ENCODE measurements at places on chromosomes 2 and 18. TPM values are rescaled to one million over a fixed set of nuclear protein-coding genes. Genes with fewer than 3 reads are reported as not detected.

FLACC1 gene
- total RNA-seq, result 2.3 TPM

SOWAHC gene
- 43.6 TPM for total RNA-seq

CRYGC gene
- not detected for total RNA-seq

HK2 gene
- total RNA-seq, result 24.2 TPM

IMP4 gene
- total RNA-seq, result 109 TPM

LYPD1 gene
- 0.11 TPM for total RNA-seq

GRCh38 chr2:199339891-199340605 lies 117.7 kb downstream of the SATB2 start:
- peak; percentile 62 for DNase-seq

GRCh38 chr2:38156436-38156835 lies 80.5 kb upstream of the CYP1B1 start:
- DNase-seq, result no peak

GRCh38 chr2:39281391-39281790 lies 37.6 kb upstream of the CDKL4 start:
- no peak for DNase-seq

- DNase-seq, result peak; percentile 69
These were observed 138.9 kb downstream of the MREG start for GRCh38 chr2:215874418-215874817.

GRCh38 chr2:197011021-197011417 lies 84.5 kb upstream of the PGAP1 start:
- no peak for DNase-seq

- no peak for DNase-seq
These were observed 70.0 kb upstream of the ATIC start for GRCh38 chr2:215241791-215242305.

GRCh38 chr18:2983296-2983695 lies 29.6 kb downstream of the LPIN2 start:
- peak; percentile 34 for DNase-seq

DNA sequence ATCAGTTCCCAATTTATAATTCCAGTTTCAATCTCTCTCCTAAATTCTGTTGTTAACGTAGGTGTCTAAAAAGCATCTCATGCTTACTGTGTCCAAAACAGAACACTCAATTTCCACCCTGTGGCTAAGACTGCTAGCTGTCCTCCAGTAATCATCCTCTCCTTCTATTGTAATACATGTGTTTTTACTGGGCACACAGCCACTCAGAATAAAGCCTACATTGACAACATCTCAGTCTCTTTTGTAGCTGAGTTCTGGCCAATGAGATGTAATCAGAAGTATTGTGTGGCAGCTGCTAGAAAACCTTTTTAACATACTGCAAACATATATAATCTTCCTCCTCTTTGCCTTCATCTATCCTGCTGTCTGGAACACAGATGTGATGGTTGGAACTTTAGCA lies 29.4 kb upstream of the TSPYL6 start:
- DNase-seq, result no peak

DNA sequence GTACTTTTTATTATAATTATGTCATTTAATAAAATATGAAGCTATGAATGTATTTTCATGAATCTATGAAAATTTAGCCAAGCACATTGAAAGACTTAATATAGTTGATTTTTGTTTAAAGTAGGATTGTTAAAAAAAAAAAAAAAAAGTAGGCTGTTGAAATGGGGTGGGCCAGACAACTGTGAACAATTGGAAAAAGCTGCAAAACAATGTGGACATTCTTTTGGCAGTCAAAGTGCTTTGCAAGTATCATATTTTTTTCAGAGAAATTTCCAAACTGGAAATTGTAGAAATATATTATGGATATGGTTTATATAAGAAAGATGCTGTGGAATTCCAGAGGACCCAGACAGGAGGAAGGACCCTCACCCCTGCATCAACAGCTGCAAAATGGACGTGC lies 82.1 kb downstream of the ETAA1 start:
- no peak for DNase-seq

GRCh38 chr2:205680067-205680466 lies 2.2 kb upstream of the NRP2 start:
- peak; percentile 87 for DNase-seq

DNA sequence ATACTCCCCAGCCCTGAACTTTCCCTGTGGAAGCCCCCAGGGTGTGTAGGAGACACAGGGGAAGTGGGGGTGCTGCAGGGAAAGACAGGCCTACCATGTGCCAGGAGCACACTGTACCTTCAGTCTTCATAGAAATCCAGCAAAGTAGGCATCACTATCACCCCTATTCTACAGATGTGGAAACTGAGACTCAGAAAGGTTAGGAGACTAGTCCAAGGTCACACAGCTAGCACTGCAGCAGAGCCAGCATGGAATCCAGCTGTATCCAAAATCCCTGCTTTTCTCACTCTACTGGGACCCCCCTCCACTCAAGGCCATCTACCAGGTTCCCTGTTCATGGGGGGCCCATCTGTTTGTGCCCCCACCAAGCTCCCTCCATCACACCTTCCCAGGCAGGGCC lies 6.8 kb downstream of the DNPEP start:
- DNase-seq, result no peak

DNA sequence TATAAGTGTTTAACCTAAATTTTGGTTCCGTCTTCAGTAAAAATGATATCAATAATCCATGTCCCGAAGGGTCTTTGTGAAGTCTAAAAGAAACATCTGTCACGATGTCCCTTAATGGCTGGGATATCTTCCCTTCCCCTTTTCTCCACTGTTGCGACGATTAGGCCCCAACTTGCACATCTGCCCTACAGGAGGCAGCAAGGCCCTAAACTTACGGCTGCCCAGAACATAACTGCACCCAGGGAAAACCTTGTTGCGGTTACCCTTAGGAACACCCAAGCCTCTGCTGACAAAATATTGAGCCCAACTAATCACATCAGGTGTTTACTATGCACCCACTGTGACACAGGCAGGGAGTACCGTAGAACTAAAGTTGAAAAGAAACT lies 1.3 kb upstream of the SMAD2 start:
- DNase-seq, result peak; percentile 20

DNA sequence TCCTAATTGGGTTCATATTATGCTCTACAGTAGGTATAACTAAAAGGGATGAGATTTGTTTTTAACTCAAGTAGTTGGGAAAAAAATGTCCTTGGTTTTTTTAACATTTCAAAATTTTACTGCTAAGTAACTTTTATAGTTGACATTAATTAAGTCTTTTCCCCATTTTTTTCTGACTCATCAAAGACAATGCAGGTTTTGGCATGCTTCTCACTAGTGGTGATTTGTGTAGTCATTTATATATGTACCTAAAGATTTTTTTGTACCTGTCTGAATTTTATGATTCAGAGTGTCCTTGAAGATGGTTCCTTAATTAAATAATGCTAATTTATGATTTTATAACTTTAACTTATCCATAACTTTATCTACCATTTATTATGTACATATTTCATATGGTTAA lies 882.3 kb upstream of the TMEFF2 start:
- no peak for DNase-seq

- no peak for DNase-seq
These were observed 1092.3 kb downstream of the BCL11A start for GRCh38 chr2:59461127-59461526.

GRCh38 chr2:25897506-25897905 lies 19.2 kb upstream of the ASXL2 start:
- DNase-seq, result no peak

GRCh38 chr18:45112682-45113081 lies 432.0 kb downstream of the SETBP1 start:
- DNase-seq, result no peak

GRCh38 chr2:15050483-15050882 lies 418.0 kb downstream of the LRATD1 start:
- DNase-seq, result peak; percentile 18

GRCh38 chr2:72271276-72271614 lies 123.6 kb upstream of the CYP26B1 start:
- no peak for DNase-seq

- no peak for DNase-seq
These were observed 11.0 kb downstream of the CFAP65 start for GRCh38 chr2:219030177-219030940.

DNA sequence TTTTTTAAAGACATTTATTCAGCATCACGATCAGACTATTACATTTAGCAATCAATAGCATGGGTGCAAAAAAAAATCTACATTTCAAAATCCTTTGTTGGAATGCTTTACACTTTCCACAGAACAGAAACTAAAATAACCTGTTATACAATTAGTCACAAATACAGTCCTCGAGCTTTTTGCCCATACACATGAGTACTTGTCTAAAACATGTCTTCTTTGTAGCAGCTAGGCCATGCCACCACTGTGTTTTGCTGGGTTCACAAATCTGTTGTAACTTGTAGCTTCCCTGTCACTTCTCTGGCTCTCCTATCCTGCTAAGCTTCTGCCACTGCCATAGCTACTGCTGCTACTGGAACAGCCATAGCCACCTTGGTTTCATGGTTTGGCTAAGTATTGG lies 24.4 kb upstream of the ADAM23 start:
- DNase-seq, result no peak

DNA sequence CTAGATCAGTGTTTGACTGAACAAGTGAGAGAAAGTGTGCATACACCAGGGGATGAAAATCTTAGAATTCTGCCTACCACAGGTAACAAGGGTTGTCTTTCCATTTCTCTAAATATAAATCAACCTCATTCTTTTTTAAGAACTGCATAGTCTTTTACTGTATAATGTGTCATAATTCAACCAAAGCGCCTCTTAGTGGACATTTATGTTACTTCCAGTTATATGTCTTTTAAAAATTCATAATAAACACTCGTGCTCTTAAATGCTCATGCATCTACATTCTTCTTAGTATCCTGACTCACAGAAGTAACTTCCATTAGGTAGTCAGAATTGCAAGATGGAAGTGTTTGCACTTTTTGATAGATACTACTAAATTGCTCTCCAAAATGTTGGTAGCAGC lies 76.2 kb downstream of the CHRNA1 start:
- peak; percentile 79 for DNase-seq

DNA sequence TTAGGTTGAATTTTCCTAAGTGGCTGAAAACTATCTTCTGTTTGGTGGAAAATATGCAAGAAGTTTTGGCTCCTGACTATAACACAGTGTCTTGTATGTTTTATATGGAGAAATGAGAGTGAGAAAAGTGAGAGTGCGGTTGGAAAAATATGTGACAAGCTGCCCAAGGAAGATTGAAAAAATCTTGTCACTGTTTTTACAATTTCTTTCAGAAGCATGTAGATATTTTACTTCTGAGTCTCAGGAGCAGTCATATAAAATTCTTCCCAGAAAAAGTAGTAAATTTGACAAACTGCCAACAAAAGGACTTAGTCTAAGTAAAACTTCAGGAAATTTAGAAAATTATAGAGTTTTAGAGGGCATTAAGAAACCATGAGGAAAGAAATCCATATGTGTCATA lies 19.4 kb upstream of the RMND5A start:
- DNase-seq, result peak; percentile 63

- no peak for DNase-seq
These were observed 236.6 kb downstream of the GLI2 start for GRCh38 chr2:120972286-120972685.

DNA sequence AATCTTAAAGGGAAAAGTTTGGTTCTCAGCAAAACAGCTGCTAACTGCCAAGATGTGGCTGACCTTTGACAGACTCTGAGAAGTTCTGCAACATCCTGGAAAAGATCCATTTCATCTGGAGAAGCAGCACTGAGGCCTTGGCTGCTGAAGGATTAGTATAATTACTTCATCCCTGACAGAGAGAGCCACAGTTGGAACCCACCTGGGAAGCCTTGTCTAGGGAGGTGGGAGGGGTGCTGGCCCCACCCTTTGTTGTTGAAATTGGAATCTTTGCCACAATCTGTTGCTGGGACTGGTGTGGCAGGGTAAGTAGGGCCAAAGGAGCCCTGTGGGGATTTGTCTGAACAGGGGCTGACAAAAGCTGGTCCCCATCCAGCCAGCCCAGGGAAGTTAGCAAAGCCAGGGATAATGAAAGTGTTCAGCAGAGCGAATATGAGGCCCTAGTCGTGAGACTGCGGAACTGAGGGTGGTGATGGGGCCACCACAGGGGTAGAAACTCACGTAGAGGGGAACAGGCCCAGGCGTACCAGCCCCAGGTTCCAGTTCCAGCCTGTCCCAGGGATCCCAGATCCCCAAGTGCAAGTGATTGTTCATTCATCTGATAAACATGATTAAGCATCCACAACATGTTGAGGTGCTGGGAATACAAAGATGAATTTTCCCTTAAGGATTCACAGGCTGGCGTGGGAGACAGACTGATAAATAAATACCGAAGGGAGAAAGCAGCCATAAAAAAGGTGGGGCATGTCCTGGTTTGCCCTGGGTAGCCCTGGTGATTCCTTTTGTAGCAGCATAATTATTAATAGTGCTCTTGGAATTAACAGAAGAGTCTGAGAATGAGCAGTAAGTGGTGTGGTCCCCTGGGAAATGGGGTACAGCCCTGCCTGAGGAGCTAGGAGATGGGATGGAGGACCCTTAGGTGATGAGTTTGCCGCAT lies 60.0 kb downstream of the MYO1B start:
- DNase-seq, result peak; percentile 84

GRCh38 chr2:233380995-233381637 lies 26.8 kb downstream of the DGKD start:
- DNase-seq, result peak; percentile 11

GRCh38 chr2:10278029-10278762 lies 24.5 kb upstream of the HPCAL1 start:
- DNase-seq, result peak; percentile 97

GRCh38 chr2:6083136-6083535 lies 391.0 kb downstream of the SOX11 start:
- DNase-seq, result no peak

- DNase-seq, result no peak
These were observed 537.7 kb upstream of the PKDCC start for GRCh38 chr2:41510108-41510507.

DNA sequence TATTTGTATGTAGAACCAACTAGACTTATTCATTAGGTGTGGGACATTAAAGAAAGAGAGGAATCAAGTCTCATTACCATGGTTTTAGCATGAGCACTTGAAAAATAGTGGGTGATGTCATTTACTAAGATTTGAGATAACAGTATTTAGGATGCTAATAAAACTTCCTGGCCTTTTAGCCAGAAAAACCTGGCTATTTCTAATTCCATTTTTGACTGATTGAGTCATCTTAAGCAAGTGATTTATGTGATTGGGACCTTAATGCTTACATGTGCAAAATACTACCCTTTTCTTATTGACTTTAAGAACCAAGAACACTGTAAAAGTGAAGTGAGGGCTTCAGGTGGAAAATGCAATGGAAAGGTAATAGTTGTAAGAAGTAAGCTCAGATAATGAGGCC lies 196.8 kb upstream of the SESTD1 start:
- no peak for DNase-seq

DNA sequence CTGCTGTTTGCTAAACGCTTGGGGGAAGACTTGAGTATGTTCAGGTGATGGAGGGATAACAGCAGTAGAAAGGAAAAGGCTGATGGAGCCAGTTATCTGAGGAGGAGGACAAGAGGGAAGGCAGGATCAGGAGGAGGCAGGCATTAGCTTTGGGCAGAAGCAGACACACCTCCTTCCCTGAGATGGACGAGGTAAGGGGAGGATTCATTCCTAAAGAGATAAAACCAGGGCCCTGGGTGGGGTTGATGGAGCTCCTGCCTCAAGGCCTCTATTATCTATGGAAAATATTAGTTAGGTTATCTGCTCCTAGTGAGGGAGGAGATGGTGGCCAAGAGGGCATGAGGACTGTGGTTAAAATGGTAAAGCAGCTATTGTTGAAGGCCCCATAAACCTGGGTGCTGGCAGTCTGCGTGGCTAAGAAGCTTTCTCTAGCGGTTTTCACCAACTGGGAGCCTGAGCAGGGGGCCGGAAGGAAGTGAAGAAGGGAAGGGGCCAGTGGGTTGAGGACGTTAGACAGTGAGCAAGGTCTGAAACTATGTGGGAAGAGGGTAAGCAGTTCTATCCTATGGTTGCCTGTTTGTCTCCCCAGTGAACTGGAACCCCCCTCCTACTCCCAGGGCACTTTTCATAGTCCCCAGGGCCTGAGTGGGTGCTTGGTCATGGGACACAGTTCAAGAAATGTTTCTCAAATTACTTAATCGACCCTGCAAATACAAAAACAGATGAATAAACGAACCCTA lies 56.6 kb upstream of the HK2 start:
- no peak for DNase-seq
